Forelimb muscle (tissue), 1 donor: ENCODE measurements at places on chromosomes 1 and 21. TPM values are rescaled to one million over a fixed set of nuclear protein-coding genes. Genes with fewer than 3 reads are reported as not detected.

Gene BARHL2
- not detected for polyA plus RNA-seq

Gene KHDC4
- polyA plus RNA-seq, result 38.0 TPM

Gene CTPS1
- 18.9 TPM for polyA plus RNA-seq

Gene KCNA2
- 0.71 TPM for polyA plus RNA-seq

Gene DEPDC1
- polyA plus RNA-seq, result 7.1 TPM

Gene PRAMEF13
- polyA plus RNA-seq, result not detected

Gene NDUFS2
- polyA plus RNA-seq, result 142 TPM

Gene SLC30A10
- 0.22 TPM for polyA plus RNA-seq

Gene SIPA1L2
- polyA plus RNA-seq, result 36.0 TPM

Gene ZNF593OS
- 1.5 TPM for polyA plus RNA-seq

Gene GPR61
- polyA plus RNA-seq, result 1.6 TPM

Gene LENEP
- polyA plus RNA-seq, result not detected

Gene CRNN
- polyA plus RNA-seq, result not detected

Gene TINAGL1
- 21.1 TPM for polyA plus RNA-seq

Gene PYHIN1
- 0.22 TPM for polyA plus RNA-seq

Gene KRTAP19-1
- not detected for polyA plus RNA-seq

Gene C8A
- polyA plus RNA-seq, result not detected

Gene RNF186
- 0.20 TPM for polyA plus RNA-seq

Gene OPTC
- polyA plus RNA-seq, result not detected

Gene SPRR2G
- not detected for polyA plus RNA-seq

Gene PIGR
- not detected for polyA plus RNA-seq

Gene GSTM1
- polyA plus RNA-seq, result 79.2 TPM

Gene LEFTY2
- 6.4 TPM for polyA plus RNA-seq

Gene TNFRSF18
- 6.1 TPM for polyA plus RNA-seq

Gene CELA2A
- 0.35 TPM for polyA plus RNA-seq

Gene RGS8
- 0.04 TPM for polyA plus RNA-seq

Gene FPGT
- polyA plus RNA-seq, result 9.9 TPM

Gene NUDT4B
- polyA plus RNA-seq, result not detected

Gene USF1
- polyA plus RNA-seq, result 33.5 TPM

Gene AMY1B
- polyA plus RNA-seq, result not detected

Gene WNT3A
- polyA plus RNA-seq, result not detected

Gene ERI3
- polyA plus RNA-seq, result 45.7 TPM

Gene DCLRE1B
- 5.6 TPM for polyA plus RNA-seq

Gene DNAI4
- 4.3 TPM for polyA plus RNA-seq

Gene SLC2A5
- 10.9 TPM for polyA plus RNA-seq

Gene PTPRC
- polyA plus RNA-seq, result 5.0 TPM

Gene MYOC
- polyA plus RNA-seq, result 4.5 TPM

Gene VHLL
- not detected for polyA plus RNA-seq
